ENCODE measurements at places on chromosomes 6 and 20.

DNA sequence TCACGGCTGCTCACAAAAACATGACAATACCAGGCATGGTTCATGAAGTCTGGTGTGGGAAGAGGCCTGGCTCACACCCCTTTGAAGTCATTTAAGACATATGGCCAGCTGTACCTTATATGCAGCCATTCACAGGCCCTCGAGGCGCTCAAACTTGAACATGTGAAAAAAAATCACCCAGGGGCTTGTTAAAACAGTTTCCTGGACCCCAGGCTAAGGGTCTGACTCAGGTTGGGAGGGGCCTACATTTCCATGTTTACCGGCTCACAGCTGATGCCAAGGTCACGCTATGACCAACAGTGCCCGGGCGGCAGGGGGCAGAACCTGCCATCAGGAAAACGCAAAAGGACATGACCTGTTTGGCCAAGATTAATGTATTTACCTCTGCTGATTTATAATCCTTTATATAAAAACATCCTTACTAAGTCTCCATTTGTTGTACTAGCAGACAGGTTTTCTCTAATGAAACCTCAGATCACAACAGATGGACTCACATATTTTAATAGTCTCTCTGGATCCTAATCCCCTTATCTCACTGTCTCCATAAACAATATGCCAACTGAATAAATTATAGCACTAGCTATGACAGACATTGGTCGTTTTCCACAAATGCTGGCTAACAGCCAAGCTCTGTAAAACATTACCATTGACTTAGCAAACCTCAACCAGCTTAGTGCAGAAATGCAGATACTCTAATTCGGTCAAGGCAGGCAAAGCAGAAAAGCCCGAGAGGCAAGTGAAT, 19.9 kb downstream of the EZR start:
- DNase-seq: no peak

- DNase-seq: no peak
These were observed 118.3 kb downstream of the STXBP5 start for GRCh38 chr6:147322299-147323162.

- no peak for DNase-seq
These were observed 32.5 kb downstream of the ZC3H12D start for GRCh38 chr6:149452037-149452939.

DNA sequence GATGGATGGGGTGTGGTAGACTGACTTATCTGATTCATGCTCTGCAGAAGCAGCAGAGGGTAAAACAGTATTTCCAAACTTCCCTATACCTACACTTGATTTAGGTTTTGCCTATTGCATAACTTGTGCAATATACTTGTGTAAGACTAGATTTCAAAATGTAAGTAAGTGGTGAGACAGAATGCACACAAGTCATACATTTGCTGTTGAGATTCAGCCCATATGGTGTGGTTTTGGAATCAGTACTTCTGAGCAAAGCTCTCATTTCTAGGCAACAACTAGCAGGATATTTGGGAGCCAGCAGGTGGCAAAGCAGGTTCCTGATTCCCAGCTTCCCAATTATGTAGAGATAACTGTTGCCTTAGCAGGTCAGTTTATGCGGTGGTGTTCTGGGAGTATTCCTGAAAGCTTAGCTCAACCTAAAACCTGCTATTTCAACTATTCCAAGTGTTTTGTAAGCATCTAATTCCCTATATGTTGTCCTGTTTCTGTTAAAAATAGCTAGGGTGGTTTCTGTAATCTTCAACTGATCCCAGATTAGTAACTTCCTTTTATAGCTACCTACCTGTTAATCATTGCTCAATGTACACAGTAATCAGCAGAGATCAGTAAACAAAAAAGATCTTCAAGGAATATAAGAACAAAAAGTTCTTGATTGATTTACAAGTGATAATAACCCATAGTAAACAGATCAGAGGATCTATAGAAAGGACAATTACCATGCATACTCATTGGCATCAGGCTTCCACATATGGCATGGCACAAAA, 8.5 kb upstream of the FABP7 start:
- no peak for DNase-seq

GRCh38 chr6:137000825-137001224, 43.9 kb downstream of the IL20RA start:
- DNase-seq: no peak

Measured in stimulated activated CD4-positive, alpha-beta T cell treated with anti-CD3 and anti-CD28 coated beads, Interleukin-1b, Interleukin-23, amount 100 ng/mL, for 4 hours (primary cell).